Hematopoietic multipotent progenitor cell treated with erythropoietin and hydrocortisone succinate and interleukin-3 and kit ligand, for 8 days (in vitro differentiated cells): ENCODE measurements at places on chromosomes 11 and 22.

DNA sequence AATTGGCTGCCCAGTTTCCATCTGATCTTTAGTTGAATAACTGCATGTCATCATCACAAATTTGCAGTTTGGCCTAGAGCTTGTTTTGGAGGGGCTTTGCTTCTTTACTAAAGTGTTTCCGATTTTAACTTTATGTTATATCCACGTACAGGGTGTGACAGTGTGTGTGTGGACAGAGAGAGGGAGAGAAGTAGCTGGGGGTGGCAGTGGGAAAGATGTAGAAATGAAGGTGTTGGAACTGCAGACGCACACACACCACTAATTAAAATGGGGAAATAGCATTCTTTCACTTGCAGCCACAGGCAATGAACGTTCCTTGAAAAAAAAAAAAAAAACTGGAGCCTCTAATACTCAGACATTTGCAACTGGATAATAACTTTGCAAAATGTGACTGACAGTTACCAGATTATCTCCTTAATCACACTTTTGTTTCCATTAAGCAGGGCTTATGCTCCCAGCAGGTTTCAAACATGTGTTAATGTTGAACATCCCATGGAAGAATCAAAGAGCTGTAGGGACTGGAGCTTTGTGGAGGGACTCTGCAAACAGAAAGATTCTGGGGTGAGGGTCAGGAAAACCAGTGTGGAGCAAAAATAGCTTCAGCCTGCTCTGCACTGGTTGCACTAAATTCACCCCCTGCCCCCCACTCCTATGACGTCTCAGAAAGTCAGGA, 238.1 kb upstream of the TENM4 start:
- DNase-seq, result no peak

DNA sequence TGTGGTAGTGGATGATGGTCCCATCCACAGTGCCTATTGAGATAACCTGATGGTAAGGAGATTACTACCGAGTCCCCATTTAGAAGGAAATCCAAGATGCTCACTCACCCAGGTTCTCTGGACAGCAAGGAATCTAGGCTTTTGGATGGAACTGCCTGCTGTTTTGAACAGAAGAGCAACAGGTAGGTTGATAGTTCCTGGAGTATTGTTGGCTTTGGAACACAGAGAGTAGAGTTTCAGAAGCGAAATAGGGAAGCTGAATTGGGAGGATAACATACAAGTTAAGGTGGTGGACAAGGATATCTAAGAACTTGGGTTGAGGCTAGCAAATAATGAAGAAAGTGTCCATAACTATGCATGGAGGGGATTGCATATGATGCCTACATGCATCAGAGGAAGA, 27.6 kb downstream of the SLC22A6 start:
- no peak for DNase-seq

DNA sequence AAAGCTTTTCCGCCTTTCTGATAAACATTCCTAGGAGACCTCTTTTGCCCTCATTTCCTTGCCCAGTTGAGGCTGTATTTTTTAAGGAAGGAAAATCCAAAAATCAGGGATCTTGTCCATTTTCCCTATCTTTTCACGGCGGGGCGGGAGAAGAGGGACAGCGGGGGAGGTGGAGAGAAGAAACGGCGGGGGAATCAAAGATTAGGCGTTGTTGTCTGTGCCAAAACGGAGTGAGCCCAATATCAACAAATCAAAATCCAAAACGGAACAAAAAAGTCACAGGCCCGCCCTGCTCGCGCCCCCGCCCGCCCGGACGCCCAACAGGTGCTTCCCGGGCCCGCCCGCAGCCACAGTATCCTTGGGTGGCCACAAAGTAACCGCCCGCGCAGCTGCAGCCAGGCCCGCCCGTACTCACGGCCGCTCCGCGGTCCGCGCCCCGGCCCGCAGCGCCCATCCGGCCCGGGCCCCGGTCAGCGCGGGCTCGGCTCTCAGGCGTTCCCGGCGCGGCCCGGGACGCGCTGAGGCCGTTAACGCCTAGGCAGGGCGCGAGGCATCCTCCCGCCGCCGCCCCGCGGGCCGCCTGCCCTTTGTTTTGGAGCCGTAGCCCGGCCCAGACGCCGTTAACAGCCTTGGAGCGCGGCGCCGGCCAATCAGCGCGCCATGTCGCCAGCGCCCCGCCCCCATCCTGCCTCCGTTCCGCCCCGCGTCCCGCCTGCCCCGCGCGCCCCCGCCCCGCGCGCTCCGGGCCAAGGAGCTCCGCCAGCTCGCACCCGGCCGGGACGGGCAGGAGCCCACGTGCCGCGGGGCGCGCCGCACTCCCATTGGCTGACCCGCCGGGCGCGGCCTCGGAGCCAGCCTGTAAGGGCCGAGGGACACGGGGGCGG, at the start of gene YPEL1:
Gene YPEL1 (minus strand): TSS at position 595 of the 884 bp plus-strand sequence. CDS start 25,050 bp downstream, outside the sequence.
- peak; percentile 93 for DNase-seq

DNA sequence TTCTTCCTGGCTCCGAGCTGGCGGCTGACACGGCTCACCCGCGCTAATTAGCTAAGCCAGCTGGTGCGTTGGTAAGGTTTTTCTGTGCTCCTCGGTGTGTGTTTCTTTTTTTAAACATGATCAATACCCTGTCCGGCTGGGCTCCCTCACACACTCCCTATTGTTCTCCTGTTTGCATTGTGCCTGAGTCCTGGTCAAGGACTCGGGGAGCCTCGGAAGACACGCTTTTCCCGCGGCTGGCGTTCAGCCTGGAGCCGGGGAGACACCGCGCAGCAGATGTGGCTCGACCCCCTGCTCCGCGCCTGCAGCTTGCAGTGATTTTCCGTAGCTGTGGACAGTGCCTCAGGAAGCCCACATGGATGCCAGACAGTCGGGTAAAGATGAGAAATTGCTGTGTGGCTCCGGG, 454.9 kb upstream of the CADM1 start:
- no peak for DNase-seq

GRCh38 chr11:132784441-132784840, 747.9 kb downstream of the OPCML start:
- DNase-seq, result no peak

- no peak for DNase-seq
These were observed 89.8 kb upstream of the LIN7C start for GRCh38 chr11:27596388-27596787.

DNA sequence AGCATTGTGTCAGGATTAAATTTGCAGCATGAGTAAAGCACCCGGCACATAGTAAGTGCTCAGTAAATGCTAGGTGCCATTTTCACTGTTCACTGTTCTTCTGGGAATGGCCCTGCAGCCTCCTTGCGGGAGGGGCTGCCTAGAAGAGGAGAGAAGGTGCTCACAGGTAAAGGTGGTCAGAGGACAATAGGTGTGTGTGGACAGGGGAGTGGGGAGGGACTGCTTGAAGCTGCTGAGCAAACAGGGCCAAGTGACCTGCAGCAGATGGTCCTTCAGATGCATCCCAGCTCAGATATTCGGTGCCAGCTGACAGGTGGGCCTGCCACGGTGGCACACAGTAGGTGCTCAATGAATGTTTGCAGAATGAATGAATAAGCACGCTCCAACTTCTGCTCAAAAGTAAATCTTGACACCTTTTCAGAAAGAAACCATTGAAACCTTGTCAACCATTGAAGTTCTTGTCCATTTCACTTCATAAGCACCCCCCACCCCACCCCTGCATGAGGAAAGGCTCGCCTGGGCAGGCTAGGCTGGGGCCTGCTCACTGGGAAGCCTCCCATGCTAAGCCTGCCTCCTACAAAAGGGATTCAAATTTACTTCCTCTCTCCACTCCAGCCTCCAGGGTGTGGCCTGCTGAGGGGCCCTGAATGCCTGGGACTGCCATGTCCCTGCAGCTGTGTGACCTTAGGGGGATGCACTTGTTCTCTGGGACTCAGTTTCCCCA, 1.6 kb downstream of the KIAA0930 start:
- DNase-seq, result peak; percentile 20

GRCh38 chr22:24952837-24953383, 394 bp downstream of the KIAA1671 start:
- no peak for DNase-seq

- no peak for DNase-seq
These were observed 230.7 kb downstream of the JRKL start for GRCh38 chr11:96620464-96621044.

- no peak for DNase-seq
These were observed 48.2 kb downstream of the NF2 start for GRCh38 chr22:29651652-29652051.

GRCh38 chr22:24209016-24209415, 27.7 kb downstream of the SUSD2 start:
- DNase-seq, result no peak

DNA sequence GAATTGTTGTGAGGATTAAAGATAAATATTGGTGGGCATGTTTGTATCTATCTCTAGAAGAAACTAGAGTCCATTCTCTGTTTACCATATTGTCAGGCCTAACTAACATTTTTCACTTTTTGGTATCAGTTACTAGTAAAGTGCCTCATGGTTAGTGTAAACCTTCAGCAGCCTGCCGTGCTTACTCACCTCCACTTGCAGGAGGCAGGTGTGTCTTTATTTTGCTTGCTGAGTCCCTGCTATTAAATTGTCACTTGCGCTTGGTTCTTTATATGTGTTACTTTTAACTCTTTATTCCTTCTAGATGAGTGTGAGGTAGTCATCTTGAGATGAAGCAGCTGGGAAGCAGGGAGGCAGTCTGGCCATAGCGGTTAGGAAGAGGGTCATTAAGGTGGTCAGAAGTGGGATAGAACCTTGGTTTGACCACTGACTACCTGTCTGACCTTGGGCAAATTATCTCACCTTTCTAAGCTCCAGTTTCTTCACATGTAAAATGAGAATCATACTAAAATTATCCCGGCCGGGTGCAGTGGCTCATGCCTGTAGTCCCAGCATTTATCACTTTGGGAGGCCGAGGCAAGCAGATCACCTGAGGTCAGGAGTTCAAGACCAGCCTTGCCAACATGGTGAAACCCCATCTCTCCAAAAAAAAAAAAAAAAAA, 21.2 kb downstream of the PPP6R3 start:
- no peak for DNase-seq

GRCh38 chr22:39410264-39410663, 10.7 kb downstream of the TAB1 start:
- no peak for DNase-seq

GRCh38 chr11:123707606-123708205, 33.8 kb downstream of the ZNF202 start:
- peak; percentile 60 for DNase-seq

DNA sequence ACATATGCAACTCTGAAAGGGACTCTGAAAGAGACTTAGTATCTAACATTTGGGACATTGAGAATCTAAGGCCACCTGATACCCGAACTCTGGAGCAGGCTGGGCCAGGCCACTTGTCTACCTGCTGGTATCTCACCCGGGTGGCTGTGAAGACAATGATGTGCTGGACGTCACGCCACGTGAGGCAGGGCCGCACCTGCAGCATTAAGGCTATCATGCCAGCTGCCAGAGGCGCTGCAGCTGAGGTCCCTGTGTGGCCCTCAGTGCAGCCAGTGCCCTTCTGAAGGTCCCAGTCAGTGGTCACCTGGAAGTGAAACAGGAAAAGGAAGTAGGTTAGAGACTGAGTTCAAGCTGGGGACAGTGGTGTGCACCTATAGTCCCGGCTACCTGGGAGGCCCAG, 12.4 kb downstream of the PCSK7 start:
- DNase-seq, result peak; percentile 15

DNA sequence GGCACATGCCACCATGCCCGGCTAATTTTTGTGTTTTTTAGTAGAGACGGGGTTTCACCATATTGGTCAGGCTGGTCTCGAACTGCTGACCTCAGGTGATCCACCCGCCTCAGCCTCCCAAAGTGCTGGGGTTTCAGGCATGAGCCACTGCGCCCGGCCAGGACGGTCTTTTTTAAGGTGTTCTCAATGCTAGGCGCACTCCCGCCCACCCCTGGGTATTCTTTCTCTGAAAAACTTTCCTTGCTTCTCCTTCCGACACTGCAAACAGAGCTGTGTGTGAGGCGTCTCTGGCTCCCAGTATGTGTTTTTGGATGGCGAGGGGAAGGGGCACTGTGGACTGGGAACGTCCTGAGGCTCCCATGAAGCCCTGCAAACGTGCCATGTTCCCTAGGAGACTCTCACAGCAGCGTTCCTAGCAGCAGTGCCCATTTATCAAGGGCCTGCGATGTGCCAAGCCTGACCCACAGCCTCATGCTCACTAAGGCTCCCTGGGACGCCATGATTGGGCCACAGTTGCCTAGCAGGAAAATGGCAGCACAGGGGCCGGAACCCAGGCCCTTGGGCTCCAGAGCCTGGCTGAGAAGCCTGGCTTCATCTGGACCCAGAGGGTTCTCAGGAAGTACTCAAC, 2.4 kb upstream of the RASL10A start:
- DNase-seq, result no peak

DNA sequence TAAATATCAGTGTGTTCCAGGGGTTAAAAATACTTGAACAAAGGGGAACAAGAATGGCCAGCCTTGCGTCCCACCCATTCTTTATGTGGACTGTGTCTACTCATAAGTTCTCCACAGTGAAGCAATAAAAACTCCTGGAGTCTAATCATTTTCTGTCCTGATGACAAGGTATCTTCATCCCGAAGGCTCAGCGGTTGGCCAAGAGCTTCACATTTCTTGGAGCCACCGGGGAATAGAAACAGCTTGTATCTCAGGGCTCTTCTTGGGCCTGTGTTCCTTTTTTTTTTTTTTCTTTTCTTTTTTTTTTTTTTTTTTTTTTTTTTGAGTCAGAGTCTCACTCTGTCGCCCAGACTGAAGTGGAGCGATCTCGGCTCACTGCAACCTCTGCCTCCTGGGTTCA, 36.8 kb upstream of the ADORA2A start:
- DNase-seq, result no peak

- DNase-seq, result no peak
These were observed 3.1 kb downstream of the ACY3 start for GRCh38 chr11:67647471-67647870.

DNA sequence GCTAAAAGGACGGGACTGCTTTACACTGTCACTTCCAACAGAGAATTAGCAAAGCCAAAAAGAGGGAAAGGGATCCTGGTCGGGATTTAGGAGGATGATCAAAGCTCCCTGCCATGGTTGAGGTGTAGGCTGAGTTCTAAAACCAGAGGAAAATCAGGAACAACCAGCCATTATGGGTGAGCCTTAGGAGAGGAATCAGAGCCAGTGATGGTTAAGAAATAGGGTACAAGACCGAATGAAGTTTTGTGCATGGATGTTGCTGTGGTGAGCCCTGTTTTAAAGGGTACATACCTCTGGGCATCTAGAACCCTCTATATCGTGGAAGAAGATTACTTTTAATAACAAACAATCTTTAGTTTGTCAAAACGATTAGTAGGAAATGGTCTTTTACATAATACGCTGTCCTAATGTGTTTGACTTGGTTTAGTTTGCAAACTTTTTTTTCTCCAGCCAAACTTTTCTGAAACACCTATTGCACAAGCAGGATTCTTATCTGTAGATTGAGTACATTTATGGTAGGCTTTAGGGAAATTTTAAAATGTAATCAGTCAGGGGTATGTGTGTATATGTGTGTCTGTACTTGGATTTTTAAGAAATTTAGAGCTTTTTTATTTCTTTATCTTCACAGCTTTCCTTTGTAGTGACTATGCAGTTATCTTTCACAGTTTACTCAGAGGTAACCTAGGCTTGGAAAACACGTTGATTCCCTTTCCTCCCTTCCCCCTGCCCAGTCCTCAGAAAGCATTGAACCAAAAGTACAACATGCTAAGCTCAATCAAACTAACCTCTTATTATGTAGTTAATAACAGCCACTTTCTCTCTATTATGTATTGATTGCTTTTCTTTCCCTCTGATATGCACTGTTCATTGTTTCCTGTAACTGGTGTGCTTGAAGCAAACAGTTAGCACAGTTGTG, 26.8 kb downstream of the TRIM44 start:
- no peak for DNase-seq

GRCh38 chr11:21948876-21949275, 244.0 kb upstream of the ANO5 start:
- DNase-seq, result no peak

- DNase-seq, result no peak
These were observed 245.6 kb upstream of the ZC3H12C start for GRCh38 chr11:109847621-109848020.

- no peak for DNase-seq
These were observed 461.3 kb downstream of the DLG2 start for GRCh38 chr11:85165819-85166218.
